Activated CD4-positive, alpha-beta T cell treated with anti-CD3 and anti-CD28 coated beads for 36 hours (primary cell): ENCODE measurements at places on chromosomes 4 and X. TPM values are rescaled to one million over a fixed set of nuclear protein-coding genes. Genes with fewer than 3 reads are reported as not detected.

GRCh38 chrX:15401378-15401777 is 17.2 kb upstream of the VEGFD start:
- H3K4me1 ChIP-seq: peaks cover 4% of the 10 kb centered on the region
- H3K27ac ChIP-seq: no peak overlapping the region
- no peaks in the 10 kb centered on the region for H3K27me3 ChIP-seq
- H3K4me3 ChIP-seq: no peak overlapping the region

DNA sequence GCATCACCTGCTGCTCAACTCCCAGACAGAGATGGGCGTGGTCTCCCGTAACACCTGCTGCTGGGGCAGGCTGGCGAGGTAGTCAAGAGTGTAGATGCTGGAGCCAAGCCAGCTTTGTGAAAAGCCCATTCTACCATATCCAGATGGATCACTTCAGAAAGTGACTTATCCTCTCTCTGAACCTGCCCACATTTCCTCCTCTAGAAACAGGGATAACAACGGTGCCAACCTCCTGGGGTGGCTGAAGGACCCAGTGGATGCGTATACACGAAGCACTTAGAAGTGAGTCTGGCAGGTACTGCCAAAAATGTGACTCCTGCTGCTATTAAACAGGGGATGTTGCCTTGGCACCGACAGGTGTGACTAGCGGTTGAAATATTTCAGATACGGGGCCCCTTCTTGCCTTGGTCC is 95.8 kb downstream of the SORBS2 start:
- no peaks in the 10 kb centered on the region for H3K4me1 ChIP-seq
- H3K27me3 ChIP-seq: peaks cover 14% of the 10 kb centered on the region
- no peak overlapping the region for H3K27ac ChIP-seq
- DNase-seq: no peak
- no peaks in the 10 kb centered on the region for H3K36me3 ChIP-seq

- H3K27me3 ChIP-seq: no peaks in the 10 kb centered on the region
- no peak overlapping the region for H3K27ac ChIP-seq
- H3K4me3 ChIP-seq: no peak overlapping the region
- no peak for DNase-seq
- no peaks in the 10 kb centered on the region for H3K36me3 ChIP-seq
Measured at GRCh38 chr4:117156806-117157205, 71.4 kb upstream of the TRAM1L1 start.

DNA sequence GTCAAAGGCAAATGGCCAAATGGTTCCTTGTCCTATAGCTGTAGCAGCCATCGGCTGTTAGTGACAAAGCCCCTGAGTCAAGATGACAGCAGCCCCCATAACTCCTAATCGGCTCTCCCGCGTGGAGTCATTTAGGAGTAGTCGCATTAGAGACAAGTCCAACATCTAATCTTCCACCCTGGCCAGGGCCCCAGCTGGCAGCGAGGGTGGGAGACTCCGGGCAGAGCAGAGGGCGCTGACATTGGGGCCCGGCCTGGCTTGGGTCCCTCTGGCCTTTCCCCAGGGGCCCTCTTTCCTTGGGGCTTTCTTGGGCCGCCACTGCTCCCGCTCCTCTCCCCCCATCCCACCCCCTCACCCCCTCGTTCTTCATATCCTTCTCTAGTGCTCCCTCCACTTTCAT is 3.8 kb upstream of the OPN1LW start:
- no peak overlapping the region for H3K27ac ChIP-seq
- no peaks in the 10 kb centered on the region for H3K36me3 ChIP-seq
- peaks cover 11% of the 10 kb centered on the region for H3K4me1 ChIP-seq
- H3K27me3 ChIP-seq: no peaks in the 10 kb centered on the region
- H3K4me3 ChIP-seq: no peak overlapping the region

Gene FAM120C
- total RNA-seq: 6.6 TPM

DNA sequence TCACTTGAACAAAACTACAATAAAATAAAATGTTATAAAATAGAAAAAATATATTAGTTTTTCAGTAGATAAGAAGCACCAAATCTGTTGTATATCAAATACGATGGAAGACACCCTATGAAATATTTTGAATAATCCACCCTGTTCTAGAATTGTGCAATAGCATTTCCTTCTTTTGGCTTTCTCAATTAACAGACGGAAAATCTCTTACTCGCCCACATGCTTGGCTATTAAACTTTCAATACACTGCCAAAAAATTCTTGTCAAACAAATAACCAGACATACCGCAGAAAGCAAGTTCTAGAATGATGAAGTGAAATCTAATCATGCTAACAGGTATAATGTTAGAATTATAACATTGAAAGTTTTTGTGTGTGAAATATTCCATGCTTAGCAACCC is 671.6 kb upstream of the SLIT2 start:
- H3K27ac ChIP-seq: no peak overlapping the region
- H3K36me3 ChIP-seq: no peaks in the 10 kb centered on the region
- H3K27me3 ChIP-seq: no peaks in the 10 kb centered on the region
- H3K4me1 ChIP-seq: no peaks in the 10 kb centered on the region

DNA sequence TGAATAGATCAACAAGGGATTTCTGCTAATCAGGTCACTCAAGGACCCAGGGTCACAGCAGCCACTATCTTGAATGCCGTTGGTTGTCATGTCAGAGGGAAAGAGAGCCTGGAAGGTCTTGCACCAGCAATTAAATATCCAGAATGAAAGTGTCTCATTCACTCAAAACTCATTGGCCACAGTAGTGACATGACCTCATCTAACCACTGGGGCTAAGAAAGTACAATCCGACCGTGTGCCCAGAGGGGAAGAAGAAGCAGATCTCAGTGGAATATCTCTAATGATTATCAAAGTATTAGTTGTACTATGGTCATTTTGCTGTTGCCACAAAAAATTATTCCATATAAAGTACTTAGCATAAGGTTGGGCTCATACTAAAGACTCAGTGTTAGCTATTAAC is 210.0 kb downstream of the QDPR start:
- DNase-seq: no peak
- no peaks in the 10 kb centered on the region for H3K36me3 ChIP-seq
- H3K27me3 ChIP-seq: peaks cover 17% of the 10 kb centered on the region
- no peak overlapping the region for H3K27ac ChIP-seq

- no peak overlapping the region for H3K27ac ChIP-seq
- no peaks in the 10 kb centered on the region for H3K4me1 ChIP-seq
- H3K4me3 ChIP-seq: no peak overlapping the region
- no peak for DNase-seq
- no peaks in the 10 kb centered on the region for H3K27me3 ChIP-seq
- peaks cover 4% of the 10 kb centered on the region for H3K36me3 ChIP-seq
Measured at GRCh38 chr4:163540977-163541376, 46.5 kb downstream of the TMA16 start.

Gene USP17L5
- not detected for total RNA-seq

DNA sequence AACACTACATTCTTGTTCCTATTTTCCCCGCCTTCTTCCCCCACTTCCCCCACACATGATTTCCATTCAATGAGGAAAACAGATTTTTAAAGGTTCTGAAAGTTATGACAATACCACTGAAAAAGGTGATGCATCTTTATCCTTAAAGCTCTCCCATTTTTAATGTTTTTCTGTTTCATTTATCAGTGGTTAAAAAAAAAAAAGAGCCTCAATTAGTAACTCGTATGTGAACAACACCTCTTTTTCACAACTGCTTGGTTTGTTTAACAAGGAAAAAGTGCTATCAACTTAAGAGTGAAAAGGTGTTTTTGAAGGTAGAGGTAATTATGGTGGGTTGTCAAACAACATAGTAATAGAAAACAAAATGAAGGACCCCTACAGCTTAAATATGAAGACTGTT is 8.2 kb upstream of the CAMK2D start:
- no peaks in the 10 kb centered on the region for H3K27me3 ChIP-seq
- peak overlapping the region; percentile 27 for H3K27ac ChIP-seq
- DNase-seq: no peak

GRCh38 chr4:164866817-164867490 is 10.0 kb upstream of the APELA start:
- no peaks in the 10 kb centered on the region for H3K36me3 ChIP-seq
- H3K27me3 ChIP-seq: no peaks in the 10 kb centered on the region
- H3K4me1 ChIP-seq: no peaks in the 10 kb centered on the region
- no peak overlapping the region for H3K27ac ChIP-seq
- no peak for DNase-seq

DNA sequence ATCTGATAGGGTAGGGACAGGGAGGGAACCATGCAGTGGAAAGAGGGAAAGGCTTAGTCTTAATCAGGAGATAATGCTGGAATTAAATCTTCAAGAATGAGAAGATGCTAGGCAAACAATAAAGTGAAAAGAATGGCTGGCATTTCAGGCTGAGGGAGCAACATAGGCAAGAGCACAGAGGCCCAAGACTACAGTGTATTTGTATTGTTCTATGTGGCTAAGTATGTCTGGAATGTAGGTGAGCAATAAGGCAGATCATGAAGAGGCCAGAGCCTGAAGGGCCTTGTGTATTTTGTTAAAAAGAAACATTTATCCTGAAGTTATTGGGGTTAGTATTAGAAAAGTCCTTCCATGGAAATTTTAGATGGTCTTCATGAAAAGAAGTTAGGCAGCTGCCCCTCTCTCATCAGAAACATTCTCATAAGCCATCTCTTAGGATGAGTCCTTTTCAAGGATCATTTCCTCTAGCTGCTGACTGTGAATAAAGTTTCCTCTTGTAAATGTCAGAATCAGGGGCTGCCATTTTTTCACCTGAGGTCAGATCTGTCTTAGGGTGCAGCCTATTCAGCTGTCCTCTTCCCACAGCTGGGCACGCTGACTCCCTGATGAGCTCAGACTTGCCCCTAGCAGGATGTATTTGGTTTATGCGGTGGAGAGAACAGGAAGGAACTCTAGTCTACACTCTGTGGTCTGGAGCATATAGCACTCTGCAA is 46.3 kb downstream of the ATP10D start:
- peaks cover 35% of the 10 kb centered on the region for H3K4me1 ChIP-seq
- H3K27ac ChIP-seq: no peak overlapping the region
- no peaks in the 10 kb centered on the region for H3K27me3 ChIP-seq
- peak; percentile 64 for DNase-seq

- no peaks in the 10 kb centered on the region for H3K4me1 ChIP-seq
- no peak for DNase-seq
- H3K27ac ChIP-seq: no peak overlapping the region
- H3K36me3 ChIP-seq: no peaks in the 10 kb centered on the region
- H3K4me3 ChIP-seq: no peak overlapping the region
- H3K27me3 ChIP-seq: no peaks in the 10 kb centered on the region
Measured at GRCh38 chrX:106144755-106145639, 23.1 kb upstream of the PWWP3B start.
